ENCODE measurements at places on chromosomes 7 and 10.

DNA sequence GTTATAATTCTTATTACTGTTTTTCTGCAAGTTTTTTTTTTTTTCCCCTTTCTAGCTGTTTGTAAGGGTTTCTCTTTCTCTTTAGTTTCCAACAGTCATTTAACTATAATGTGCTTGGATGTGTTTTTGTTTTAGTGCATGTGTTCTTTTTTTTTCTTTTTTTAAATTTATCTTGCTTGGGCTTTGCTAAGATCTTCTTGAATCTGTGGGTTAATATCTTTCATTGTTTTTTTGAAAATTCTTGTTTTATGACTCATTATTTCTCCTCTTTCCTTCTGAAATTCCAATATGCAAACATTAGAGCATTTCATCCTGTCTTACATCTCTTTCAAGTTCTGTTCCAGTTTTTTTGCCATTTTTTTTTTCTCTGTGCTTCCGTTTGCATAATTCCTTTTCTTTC, 5.7 kb upstream of the HK1 start:
- no peak for DNase-seq

- DNase-seq, result no peak
These were observed 35.6 kb downstream of the ANKMY2 start for GRCh38 chr7:16609842-16610450.

DNA sequence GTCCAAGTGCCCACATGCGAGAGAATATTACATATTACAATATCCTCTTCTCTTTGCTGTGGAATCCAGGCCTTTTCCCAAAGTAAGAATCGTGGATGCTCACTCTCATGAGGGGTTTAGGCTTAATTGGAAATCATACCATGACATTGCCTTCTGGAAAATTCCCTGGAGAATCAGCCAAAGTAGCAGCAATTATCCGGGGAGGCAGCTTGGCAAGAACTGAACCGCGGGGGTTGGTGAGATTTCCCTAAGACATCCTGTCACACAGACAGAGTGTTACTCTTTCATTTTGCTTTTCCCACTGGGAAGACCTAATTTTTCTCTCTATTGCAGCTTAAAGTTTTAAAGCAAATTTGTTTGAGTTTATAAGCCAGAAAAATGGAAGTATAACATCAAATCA, 463.6 kb upstream of the DPP6 start:
- no peak for DNase-seq

DNA sequence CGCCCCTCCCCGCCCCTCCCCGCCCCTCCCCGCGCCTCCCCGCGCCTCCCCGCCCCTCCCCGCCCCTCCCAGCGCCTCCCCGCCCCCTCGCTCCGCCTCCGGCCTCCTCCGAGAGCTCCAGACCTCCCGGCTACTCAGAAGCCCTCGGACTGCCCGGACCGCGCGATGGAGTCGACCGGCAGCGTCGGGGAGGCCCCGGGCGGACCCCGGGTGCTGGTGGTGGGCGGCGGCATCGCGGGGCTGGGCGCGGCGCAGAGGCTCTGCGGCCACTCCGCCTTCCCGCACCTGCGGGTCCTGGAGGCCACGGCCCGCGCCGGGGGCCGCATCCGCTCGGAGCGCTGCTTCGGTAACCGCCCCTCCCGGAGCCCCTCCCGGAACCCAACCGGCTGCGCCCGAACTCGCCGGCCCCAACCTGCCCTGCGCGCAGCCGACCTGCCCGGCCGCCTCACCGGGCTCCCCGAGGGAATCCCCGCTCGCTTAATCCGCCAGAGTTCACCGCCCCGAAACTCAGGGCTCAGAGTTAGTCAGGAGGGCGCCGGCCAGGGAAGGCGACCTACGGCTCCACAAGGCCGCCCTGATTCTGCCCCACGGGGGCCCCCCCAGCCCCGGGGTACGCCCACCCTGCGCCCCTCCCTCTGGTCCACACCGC, at the start of gene PAOX:
PAOX (plus strand) TSS at position 111 of the 649 bp plus-strand sequence; CDS start at position 166, 55 bp downstream.
- DNase-seq, result no peak

DNA sequence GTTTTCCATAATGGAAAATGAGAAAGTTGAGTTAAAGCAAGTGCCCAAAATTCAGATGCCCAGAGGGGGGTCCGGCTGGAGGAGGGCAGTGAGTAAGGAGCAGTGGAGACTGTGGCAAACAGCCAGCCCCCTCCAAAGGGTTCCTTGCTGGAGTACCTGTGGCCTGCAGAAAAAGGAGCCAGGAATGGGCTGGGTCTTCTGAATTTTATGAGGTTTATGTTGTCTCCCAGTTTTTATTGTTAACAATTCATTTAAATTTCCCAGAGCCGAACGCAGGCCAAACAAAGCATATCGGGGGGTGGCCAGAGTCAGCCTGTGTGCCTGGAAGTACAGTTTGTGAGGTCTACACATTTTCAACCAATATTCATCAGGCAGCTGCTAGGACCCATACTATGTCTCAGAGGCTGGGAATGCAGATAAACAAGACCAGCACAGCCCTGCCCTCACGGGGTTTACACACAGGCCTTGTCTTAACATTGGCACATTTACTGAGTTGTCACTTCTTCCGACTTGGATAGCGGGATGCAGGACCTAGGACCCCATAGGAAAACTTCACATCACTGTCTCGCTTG, 12.9 kb upstream of the CSGALNACT2 start:
- DNase-seq, result no peak

All from AG09309 (cell line).